ENCODE measurements at places on chromosomes 3 and 15.

DNA sequence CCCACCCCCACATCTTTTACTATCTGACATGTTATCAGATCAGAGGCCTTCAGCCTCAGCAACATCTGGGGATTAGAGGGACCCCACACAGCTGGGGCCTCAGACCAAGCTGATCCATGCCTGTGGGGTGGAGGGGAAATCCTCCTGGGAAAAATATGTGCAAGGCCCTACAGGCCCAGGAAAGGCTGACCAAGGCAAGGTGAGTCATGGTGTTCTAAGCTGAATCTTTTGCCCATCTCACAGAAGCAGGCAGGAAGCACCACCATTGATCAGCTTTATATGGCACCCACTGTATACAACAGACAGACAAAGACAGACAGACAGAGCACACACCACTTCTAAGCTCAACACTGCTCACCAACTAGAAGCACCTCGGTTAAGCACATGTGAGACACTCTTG, 12.4 kb upstream of the PARP6 start:
- DNase-seq, result no peak

DNA sequence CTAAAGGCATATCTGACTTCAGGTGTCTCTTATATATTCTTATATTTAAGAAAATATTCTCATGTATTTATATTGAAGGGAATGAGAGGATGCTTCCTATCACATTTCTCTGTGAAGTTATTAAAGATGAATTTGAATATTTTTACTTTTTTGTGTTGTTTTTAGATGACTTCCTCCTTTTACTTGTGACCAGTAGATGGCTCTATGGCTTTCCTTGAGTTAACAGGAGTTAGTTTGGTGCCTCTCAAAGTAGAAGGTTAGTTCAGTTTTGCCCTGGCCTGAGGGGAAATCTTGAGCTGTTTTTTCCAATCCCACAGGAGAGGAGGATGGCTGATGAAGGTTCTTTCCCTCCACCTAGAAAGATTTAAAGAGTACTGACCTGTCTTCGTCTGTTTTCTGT, 80.7 kb downstream of the SQOR start:
- peak; percentile 7 for DNase-seq

DNA sequence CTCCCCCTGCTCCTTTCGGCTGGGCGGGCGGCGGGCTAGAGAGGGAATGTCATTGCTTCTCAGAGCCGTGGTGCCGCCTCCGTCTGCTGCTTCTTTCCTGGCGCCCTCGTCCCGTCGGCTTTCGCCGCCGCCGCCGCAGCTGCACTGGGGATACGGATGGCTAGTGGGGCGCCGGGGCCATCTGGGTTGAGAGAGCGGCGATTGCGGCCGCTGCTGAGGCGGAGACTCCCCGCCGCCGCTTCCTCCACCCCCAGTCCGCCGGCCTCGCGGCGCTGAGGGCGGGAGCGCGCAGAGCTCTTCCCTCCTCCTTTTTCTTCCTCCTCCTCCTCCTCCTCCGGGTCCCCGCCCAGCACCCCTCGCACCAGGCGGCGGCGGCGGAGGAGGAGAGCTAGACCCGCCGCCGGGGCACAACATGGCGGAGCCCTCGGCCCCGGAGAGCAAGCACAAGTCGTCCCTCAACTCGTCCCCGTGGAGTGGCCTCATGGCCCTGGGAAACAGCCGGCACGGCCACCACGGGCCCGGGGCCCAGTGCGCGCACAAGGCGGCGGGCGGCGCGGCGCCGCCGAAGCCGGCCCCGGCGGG, at the start of gene STT3B:
Gene STT3B (plus strand): TSS at position 339 of the 582 bp plus-strand sequence. CDS start 74 bp downstream, at position 413.
- DNase-seq, result peak; percentile 76

DNA sequence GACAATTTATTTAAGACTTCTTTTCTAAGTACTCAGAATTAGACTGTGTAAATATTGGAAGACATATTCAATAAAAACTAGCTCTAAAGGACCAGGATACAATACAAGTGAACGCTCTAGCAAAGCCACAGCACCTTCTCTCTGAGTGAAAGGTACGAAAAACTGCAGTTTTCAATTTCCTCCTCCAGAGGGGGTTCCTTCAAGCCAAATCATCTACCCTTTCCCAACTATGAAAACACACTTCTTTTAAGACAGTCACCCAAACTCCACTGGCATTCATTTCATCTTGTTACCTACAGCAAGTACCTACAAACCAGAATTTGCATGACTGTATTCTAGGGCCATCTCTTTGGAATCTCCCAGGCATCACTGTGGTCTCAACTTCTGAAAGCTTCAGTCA, 165.8 kb downstream of the ERC2 start:
- DNase-seq, result peak; percentile 7

GRCh38 chr3:26198609-26199008, 408.7 kb downstream of the OXSM start:
- DNase-seq, result no peak

Data from ACHN (cell line).